GM04504 (cell line): ENCODE measurements at places on chromosomes 2 and 18.

- no peak for DNase-seq
Observed at GRCh38 chr18:2998644-2999043, 14.3 kb downstream of the LPIN2 start.

- DNase-seq = peak; percentile 21
Observed at GRCh38 chr2:112048887-112049286, 6.2 kb upstream of the TMEM87B start.

DNA sequence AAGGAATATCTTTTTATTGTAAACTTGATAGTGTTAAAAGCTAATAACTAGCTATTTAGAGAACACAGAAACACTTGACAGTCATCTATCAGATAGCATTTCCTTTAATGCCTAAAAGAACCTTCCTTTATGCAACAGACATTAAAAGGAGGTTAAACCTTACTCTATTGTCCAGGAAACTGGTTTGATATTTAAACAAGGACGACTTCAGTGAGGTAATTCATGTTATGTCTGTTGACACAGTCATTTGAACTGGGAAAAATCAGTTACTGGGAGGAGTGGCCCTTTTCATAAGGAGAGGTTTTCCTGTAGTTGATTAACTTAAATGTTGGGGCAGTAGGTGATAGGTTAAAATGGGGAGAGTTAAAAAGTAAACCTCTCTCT is 6.7 kb downstream of the TGIF1 start:
- no peak for DNase-seq

DNA sequence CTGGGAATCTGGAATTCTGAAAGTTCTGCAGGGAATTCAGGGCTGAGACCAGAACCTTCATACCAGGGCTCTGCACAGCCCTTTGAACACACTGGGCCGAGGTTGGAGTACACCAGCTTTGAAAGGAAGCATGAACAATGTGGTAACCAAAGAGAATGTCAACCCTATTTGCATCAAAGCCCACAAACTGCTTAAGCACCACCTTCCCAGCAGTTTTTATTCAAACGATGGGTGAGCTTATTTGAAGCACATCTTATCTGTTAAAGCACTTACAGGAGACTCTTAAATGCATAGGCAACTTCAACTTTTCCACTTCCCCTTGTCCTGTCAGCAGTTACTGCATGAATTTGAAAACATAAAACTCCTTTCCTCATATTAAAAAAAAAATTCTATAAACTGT is 96.6 kb downstream of the TXNL1 start:
- DNase-seq = no peak

GRCh38 chr2:48120759-48121242 is 214.5 kb upstream of the FBXO11 start:
- DNase-seq = no peak

DNA sequence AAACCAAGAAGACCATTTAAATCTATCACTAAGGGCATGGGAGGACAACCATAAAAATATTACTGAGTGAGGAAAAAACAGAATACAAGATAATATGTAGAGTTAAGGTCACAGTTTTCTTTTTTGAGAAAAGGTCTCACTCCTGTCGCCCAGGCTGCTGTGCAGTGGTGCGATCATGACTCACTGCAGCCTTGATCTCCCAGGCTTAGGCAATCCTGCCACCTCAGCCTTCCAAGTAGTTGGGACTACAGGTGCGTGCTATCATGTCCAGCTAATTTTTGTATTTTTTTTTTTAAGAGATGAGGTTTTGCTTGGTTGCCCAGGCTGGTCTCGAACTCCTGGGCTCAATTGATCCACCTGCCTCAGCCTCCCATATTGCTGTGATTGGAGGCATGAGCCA is 24.0 kb downstream of the POLR1A start:
- no peak for DNase-seq

DNA sequence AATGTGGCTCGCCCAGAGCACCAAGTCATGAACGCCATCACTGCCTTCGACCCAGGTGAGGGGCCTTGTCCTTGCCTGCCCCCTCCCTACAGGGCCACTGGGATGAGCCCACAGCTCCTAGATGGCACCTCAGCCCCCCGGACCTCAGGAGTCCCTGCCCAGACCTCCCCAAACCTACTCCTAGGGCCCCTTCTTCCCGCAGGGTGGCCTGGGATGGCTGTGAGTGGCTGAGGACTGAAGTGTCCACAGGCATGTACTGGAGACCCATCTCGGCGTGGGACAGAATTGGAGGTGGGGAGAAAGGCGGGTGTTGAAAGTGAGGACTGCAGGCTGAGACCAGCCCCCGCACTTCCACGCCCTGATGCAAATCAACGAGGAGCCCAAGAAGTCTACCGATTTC is 2.8 kb upstream of the TUBB6 start:
- DNase-seq = no peak

DNA sequence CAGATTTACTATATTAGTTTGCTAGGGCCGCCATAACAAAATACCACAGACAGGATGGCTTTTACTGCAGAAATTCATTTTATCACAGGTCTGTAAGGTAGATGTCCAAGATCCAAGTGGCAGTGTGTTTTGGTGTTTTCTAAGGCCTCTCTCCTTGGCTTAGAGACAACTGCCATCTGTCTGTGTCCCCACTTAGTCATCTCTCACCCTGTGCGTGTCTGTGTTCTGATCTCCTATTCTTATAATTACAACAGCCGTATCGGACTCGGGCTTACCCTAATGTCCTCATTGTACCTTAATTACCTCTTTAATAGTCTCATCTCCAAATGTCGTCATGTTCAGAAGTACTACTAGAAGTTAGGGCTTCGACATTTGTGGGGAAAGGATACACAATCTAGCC is 362.3 kb upstream of the CDH19 start:
- no peak for DNase-seq

GRCh38 chr2:71358931-71359671 is 27.5 kb downstream of the ZNF638 start:
- DNase-seq = peak; percentile 11

DNA sequence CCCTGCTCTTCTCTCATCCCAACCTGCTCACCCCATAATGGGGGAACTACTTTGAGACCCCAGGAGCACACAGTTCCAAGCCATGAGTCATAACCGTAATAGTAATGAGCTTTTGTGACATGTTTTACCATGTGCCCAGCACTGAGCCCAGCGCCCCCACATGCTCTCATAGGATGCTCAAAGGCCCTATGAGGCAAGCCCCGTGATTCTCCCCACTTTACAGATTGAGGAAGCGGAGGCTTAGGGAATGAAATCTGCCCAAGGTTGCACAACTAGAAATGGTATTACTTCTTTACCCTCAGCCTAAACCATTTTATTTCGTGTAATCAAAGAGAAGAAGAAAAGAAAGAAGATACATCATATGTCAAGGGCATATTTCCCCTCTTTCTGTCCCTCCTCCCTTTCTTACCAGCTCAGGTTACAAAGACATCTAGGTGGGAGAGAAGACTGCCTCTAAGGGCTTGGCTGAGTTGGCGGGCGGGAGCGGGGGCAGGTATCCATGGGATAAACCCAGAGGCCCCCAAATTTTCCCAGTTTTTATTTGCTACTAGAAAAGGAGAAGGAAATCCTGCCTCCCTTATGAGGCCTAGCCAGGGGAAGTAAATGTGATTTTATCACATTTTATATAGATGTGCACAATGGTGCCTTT is 24.2 kb downstream of the BCL11A start:
- no peak for DNase-seq

DNA sequence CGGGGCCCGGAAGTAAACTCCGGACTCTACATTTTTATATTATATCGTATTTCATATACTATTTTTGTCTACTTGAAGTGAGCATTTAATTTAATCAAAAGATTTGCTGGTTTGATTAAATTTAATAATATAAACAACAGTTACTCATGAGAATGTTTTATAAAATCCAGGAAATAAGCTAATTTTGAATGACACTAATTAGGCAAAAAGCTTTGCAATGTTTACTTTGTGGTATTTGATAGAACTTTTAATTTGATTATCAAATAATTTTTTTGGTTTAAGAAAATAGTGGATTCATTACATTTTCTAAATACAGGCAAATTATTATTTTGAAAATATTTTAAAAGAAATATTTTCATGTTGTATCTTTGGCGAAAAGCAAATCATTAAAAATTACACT is 900.4 kb upstream of the CDH2 start:
- DNase-seq = no peak

DNA sequence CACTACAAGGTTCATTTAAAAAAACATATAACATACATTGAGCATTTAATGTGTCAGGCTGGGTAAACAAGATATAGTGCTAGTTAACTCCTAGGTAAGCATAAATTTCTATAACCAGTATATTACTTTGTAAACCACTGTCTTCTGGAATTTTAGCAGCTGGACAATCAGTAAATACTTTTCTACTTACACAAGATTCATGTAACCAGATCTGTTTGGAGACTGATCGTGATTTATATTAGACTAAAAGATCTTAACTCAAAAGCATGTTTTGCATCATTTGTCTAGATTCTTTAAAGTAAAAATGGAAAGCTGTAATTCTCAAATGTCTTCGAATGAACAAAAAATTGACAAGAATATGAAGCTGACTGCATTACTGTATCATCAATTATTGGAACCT is 941 bp upstream of the SGO2 start:
- DNase-seq = no peak

GRCh38 chr2:120910164-120910563 is 174.5 kb downstream of the GLI2 start:
- DNase-seq = no peak

- peak; percentile 32 for DNase-seq
Observed at GRCh38 chr2:68027959-68028358, 34.8 kb downstream of the C1D start.

GRCh38 chr2:61463769-61464475 is 7.0 kb downstream of the USP34 start:
- DNase-seq = no peak

GRCh38 chr18:11027862-11028261 is 121.5 kb downstream of the PIEZO2 start:
- no peak for DNase-seq

DNA sequence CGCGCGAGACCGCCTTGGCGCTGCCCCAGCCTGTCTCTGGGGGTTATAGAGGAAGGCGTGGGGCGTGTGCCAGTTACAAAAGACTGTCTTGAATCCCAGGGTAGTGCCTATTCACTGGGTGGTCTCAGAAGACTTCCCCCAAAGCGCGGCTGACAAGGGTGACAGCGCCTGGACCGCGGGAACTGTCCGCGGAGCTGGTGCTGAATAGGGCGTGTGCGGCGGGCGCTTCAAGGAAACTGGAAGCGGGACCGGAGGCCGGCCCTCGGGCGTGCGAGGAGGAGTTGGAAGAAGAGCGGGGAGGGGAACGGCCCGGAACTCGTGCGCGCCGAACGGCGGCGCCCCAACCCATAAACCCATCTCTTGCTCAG is 2.3 kb downstream of the EGR4 start:
- DNase-seq = no peak

DNA sequence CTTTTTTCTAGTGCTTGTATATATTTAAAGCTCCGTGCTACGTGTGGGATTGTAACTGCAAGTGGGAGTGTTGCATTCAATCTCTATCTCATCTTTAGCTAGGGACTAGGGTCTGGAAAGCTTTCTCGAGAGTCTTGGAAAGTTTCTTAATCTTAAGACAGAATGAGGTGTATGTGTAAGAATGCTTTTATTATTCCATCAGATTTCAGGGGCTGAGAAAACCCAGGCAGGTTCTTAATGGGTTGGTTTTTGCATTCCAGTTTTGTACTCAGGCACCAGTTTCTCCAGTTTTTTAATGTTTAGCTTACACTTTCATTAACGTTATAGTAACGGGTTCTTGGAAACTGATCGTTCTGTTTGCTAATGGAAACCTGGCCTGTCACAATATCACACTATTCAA is 20.3 kb downstream of the MRPL19 start:
- DNase-seq = no peak

DNA sequence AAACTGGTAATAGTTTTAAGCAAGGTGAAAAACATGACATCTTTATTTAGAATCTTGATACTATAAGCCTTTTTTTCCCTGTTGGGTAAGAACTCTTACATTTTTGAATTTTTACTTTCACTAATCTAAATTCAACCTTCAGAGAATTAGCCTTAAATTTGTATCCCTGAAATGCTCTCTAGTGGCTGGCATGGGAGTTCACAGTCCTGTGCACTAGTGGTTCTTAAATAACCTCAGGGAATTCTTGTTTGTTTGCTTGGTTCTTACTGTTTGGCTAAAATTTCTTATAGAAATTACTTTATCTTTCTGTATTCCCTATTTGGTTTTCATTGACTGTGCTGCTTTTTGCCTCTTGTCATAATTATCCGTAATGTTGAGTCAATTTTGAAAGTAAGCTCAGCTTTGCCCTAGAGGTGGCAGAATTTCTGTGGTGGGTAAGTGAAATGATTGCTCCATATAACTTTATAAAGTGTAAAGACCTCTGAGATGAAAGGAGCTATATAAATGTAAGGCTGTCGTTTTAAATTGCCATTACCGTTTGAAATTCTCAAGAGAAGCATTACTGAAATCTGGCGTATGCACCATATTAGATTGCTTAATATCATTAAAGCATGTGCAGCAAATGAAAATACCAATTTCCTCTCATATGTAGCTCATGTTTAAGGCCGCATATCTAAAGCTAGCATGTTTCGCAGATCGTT is 391.3 kb upstream of the FIGN start:
- no peak for DNase-seq

DNA sequence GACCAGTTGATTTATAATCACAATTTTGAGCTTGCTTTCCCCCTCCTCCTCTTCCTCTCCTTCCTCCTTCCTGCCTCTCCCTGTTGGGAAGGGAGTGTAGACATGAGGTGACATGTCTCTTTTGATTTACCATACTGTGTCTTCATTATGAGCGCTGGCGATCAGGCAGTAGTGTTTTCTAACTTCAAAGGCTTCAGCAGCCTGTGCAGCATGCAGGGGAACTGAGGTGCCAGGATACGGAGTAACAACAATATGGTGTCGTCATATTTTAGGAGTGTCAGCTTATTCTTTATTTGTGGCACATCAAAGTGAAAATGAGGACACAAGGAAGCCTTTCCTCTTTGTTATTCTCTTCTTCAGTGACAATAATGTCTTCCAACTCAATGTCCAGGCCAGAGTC is 864.2 kb downstream of the SLC4A3 start:
- no peak for DNase-seq

DNA sequence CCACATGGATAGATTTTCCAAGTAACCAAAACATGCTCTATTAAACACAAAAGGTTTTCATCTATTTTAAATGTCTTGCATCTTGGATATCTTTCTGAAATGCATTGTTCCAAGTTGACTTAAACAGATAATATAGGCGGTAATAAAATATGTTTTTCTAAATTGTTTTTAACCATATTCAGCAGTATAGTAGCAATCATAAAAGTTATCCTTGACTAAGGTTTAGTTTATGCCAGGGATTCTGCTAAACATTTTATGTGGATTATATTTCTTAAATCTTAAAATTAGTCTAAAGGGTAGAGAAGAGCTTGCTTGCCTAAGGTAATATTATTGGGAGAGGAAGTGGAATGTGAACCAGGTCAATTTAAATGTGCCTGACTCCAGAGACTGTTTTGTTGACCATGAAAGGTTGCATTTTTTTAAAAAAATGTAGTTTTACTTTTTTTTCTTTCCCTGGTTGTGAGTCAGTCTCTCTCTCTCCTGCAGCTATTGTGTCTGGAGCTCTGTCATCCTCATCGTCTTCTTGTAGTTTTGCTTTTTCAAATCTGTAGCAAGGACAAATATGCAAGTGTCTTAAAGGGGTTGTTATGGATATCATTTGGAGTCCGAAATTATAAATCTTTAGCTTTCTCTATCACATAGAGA is 309.1 kb upstream of the COL3A1 start:
- no peak for DNase-seq

GRCh38 chr2:138210487-138210886 is 246.2 kb downstream of the HNMT start:
- no peak for DNase-seq
